ENCODE measurements at places on chromosomes 5 and 9.

GRCh38 chr9:107242073-107243030 is 40.7 kb upstream of the RAD23B start:
- no peak for DNase-seq

- DNase-seq, result no peak
These were observed 9.8 kb upstream of the PRRX2 start for GRCh38 chr9:129655696-129656095.

GRCh38 chr9:99012957-99013512 is 69.3 kb downstream of the COL15A1 start:
- no peak for DNase-seq

- no peak for DNase-seq
These were observed 163.1 kb downstream of the LRRC70 start for GRCh38 chr5:62741761-62742160.

All from activated T-helper 1 cell treated with anti-CD3 and anti-CD28 coated beads, Interleukin-2, amount 50 U/mL, for 16 hours (primary cell).